Stimulated activated CD4-positive, alpha-beta T cell treated with anti-CD3 and anti-CD28 coated beads, Interleukin-12 subunit alpha, Interleukin-12 subunit beta, amount 100 ng/mL, for 24 hours (primary cell): ENCODE measurements at places on chromosomes 4 and X.

- DNase-seq: no peak
These were observed 3.7 kb upstream of the FGB start for GRCh38 chr4:154559141-154559493.

GRCh38 chr4:125317525-125317877 lies 2.7 kb downstream of the FAT4 start:
- no peak for DNase-seq

GRCh38 chr4:70868778-70869177 lies 29.1 kb upstream of the GRSF1 start:
- DNase-seq: no peak

DNA sequence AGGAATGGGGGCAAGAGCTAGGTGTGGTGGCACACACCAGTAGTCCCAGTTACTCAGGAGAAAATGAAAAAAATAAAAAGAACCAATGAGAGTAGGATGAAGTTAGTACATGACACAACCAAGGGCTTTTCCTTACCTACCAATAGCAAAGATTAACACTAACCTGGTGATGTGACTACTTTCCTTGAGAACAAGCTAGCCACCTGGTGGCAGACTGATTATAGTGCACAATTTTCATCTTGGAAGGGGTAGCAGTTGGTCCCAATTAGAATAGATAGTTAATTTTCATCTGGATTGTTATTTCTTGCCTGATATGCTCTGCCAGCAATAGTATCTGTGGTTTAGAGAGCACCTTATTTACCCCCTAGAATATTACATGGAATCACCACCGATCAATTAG lies 1216.8 kb upstream of the PABPC4L start:
- no peak for DNase-seq

DNA sequence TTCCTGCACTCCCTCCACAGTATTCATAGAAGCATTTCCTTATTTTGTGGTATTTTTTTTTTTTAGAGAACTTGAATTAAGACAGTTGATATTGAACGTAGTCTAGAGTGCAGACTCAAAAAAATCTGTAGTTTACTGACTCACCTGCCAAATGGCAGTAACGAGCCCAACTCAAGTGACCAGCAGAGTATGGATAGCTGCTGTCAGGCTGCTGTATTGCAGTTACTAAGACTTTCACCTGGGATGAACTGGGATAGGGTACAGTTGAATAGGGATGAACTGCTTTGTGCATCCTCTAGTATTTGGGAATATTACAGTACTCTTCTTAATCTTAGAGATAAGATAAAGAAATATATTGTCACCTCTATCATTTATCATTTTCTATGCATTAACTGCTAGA lies 7.0 kb upstream of the SLC7A11 start:
- DNase-seq: no peak

DNA sequence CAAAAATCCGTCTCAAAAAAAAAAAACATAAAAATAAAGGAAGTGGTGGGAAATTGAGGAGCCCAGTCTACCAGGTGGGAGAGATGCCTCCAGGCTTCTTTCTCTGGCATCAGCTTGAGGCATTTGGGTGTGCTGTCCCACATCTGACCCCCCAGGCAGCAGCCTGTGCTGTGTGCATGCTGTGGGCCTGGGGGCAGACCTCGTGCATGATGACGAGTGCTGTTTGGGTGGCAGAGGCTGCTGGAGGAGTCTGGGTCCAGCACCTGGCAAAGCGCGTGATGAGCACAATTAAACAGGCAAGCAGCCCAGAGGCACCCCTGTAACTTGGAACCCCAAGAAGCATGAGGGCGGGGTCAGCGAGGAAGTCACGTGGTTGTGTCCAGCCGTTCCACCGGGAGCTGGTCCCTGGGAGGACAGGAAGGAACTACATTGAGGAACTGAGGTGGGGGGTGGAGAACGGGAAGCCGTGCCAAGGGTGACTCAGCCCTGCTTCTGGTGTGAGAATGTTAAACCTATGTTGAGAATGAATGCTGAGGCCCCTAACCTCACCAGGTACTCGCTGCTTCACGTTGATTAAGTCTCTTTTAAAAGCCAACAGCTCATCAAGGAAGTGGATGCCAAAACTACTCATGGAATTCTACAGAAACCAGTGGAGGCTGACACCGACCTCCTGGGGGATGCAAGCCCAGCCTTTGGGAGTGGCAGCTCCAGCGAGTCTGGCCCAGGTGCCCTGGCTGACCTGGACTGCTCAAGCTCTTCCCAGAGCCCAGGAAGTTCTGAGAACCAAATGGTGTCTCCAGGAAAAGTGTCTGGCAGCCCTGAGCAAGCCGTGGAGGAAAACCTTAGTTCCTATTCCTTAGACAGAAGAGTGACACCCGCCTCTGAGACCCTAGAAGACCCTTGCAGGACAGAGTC lies 6.1 kb downstream of the TACC3 start:
- no peak for DNase-seq

DNA sequence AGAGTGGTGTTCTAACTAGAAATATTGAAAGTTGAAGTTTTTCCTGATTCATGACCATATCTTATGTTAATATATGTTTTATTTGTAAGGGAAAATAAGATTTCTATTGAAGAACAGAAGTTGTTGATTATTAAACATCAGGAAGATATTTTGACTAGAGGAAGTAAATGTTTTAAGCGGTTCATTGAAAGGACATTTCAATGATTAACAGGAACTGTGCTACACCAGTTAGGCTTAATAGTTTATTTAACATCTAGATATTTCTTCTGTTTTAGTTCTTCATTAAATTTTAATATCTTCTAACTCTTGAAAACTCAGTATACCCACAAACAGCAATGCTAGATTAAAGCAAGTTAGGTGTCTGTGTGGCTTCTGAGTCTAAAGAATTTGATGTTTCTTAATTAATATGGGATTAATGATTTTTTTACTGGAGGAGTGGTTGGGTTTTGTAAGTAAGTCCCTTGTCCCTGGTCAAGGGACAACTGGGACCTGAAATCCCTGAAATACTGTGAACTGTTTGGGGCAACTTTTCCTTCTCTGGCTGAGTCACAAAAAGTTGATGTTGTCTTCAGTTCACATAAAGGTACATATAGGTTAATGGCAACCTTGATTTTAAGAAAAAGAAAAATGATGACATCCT lies 42.9 kb upstream of the CYP4V2 start:
- DNase-seq: no peak

DNA sequence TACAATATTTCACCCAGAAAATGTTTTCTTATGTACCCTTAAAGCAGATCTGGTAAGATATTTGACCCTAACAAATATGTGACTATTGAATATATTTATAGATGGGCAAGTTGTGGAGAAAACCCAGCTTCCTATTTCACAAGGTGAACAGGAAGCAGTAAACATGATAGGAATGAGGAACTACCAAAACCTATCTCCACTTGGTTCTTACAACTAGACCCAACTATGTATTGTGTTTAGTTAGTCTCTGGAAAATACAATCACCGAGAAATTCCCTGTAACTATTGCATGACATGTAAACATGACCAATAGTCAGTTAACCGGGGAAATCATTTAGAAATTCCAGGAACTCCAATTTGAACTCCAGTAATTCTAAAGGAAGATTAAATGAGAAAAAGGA lies 8.4 kb upstream of the RXFP1 start:
- DNase-seq: no peak

- peak; percentile 61 for DNase-seq
These were observed 237.5 kb downstream of the BCOR start for GRCh38 chrX:39859991-39860861.

GRCh38 chrX:153299855-153300254 lies 21.7 kb downstream of the PNMA6F start:
- DNase-seq: no peak

DNA sequence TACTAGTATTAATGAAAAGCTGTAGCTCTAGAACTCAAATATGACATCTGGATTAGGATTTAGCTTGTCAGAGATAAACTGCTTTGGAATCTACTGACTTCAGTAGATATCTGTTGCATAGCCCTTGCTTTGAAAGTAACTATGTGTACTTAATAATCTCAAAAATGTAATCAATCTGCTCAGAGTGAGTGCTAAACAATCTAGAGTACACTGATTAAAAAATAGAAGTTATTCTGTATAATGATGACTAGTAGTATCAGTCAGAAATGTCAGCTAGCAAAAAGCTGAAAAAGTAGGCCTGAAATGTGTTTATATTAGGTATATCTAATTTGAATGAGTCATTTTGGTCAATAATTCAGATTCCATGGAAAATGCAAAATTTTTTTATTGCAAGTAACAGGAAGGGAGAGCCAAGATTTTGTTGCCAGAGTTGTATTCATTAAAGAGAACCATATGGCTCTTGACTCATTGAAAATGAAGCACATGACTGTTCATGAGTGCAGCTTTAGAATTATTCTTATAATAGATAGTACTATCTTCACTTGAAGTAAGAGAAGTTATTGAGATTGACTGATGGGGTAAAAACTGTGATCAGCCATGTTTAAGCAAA lies 20.0 kb downstream of the CLCN3 start:
- DNase-seq: no peak

DNA sequence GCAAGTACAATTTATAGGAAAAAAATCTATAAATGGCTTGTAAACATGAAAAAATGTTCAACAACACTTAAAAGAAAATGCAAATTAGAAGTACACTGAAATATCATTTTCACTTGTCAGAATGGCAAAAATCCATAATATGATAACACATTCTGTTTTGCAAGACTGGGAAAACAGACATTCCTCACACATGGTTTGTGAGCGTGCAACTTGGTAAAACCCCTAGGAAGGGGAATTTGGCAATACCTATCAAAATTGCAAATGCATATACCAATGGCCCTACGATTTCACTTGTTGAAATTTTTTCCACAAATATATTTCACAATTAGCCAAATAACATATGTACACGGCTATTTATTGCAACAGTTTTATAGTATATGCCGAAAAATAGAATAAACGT lies 31.4 kb downstream of the TBC1D9 start:
- no peak for DNase-seq

DNA sequence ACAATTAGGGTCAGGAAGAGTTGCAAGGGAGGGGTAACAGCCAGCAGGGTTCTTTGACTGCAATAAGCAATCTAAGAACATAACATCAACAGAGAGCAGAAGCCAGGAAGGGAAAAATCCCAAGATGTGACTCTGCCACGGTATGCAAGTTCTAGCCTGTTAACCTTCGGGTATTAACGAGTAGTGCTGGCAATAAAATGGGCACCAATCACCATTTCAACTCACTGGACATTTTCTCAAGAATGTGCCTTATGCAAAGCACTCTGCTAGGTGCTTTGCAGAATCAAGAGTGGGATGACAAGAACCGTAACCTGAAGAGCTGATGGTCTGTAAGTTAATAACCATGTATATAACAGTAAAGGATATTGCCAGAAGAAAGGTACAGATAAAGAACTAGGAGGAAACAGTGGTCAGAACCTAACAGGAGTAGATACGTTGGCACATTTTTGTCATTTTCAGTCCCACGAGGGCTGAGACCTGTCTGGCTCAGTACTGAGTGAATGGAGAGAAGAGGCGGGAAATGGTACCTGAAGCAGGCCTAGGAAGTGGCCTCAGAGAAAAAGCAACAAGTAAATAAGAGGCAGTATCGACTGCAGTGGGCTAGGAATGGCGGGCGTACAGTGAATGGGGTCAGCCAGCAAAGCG lies 2.7 kb downstream of the ELOVL6 start:
- no peak for DNase-seq

GRCh38 chrX:52990848-52991247 lies 32.5 kb upstream of the FAM156A start:
- DNase-seq: no peak

DNA sequence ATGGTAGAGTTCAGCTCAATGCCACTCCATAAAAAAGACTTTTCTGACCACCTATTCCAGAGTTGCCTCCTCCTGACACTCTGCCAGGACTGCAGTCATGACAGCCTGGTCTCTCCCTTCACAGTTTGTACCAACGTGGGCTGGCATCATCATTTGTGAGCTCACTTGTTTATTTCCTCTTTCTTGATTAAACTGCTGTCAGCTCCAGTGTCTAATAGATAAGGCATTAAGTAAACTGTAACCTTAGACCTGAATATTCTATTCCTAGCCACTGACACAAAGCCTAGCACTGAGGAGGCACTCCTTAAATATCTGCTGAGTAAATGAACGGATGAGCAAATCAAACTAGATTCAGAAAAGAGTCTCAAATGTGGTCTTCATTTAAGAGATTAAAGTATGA lies 48.7 kb downstream of the DDX60 start:
- no peak for DNase-seq

- DNase-seq: no peak
These were observed 30.8 kb upstream of the PGM2 start for GRCh38 chr4:37795581-37796195.

GRCh38 chrX:32591589-32591988 lies 619.8 kb downstream of the DMD start:
- no peak for DNase-seq

- no peak for DNase-seq
These were observed 88.4 kb downstream of the FRMPD3 start for GRCh38 chrX:107537815-107538214.

GRCh38 chr4:10765386-10765785 lies 80.8 kb upstream of the CLNK start:
- DNase-seq: no peak

- DNase-seq: no peak
These were observed 215.4 kb downstream of the UGT8 start for GRCh38 chr4:114813961-114814360.

- DNase-seq: no peak
These were observed 2759.2 kb downstream of the ARAP2 start for GRCh38 chr4:33485111-33485510.

DNA sequence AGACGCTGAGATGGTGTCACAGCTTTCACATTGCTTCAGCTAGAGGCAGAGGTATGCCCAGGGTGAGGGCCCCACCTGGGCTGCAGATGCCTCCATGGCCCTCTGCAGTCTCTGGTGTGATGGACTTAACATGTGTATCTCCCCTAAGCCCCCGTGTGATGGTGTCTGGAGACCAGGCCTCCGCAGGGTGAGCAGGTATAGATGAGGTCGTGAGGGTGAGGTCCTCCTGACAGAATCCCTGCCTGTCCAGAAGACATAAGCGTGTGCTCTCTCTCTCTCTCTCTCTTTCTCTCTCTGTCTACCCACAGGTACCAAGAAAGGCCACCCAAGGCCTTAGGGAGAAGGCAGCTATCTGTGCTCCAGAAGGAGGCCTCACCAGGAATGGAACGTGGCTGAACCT lies 50.9 kb downstream of the CPZ start:
- DNase-seq: no peak

DNA sequence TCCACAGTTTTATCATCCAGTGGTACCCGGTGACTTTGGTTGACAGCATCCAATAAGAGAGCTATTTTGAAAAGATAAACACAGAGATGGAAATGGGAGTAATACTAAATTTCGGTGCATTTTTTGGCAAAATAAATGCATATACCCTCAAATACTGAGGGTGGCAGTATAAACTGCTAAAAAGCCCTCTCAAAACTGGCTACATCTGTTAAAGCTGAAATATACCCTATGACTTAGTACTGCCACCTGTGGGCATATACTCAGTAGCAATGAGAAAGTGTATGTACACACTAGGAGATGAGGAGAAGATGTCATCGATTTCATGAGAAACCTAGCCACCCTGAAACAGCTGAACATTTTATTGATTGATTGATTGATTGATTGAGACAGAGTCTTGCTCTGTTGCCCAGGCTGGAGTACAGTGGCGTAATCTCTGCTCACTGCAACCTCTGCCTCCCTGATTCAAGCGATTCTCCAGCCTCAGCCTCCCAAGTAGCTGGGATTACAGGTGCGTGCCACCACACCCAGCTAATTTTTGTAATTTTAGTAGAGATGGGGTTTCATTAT lies 12.2 kb upstream of the TMEM128 start:
- no peak for DNase-seq
